ENCODE measurements at places on chromosomes 7 and 10.

GRCh38 chr10:58362027-58362789 is 23.0 kb upstream of the TFAM start:
- no peak for DNase-seq

- DNase-seq, result no peak
Measured at GRCh38 chr10:129583831-129584230, 116.8 kb downstream of the MGMT start.

- DNase-seq, result no peak
Measured at GRCh38 chr10:31657434-31657872, 271.2 kb downstream of the ARHGAP12 start.

DNA sequence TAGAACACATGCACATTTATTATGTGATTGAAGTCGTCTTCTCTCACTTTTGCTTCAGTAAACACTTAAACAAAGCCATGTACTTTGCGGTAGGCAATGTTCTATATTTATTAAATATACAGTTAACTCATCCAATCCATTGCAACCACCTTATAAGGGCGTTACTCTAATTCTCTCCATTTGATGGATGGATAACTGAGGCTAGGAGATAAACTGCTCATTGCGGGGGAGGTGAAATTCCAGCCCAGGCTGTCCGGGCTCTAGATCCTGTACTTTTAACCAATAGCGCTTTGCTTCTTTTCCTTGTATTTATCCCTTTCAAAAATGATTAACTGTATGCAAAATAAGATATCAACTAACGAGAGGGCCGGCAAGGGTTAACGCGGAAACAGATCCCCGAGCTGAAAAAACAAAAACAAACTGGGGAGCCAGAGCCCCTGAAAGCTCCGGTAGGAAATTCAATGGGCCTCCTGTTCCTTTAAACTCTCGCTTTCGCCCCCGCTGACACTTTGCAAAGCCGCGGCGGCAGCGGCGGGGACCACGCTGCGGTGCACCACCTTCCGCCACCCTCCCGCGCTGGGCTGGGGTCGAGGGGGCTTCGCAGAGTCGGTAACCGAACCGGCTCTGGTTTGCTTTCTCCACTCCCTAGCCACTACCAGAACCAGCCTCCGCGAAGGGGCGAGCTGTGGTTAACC is 1.0 kb upstream of the PLXDC2 start:
- no peak for DNase-seq

DNA sequence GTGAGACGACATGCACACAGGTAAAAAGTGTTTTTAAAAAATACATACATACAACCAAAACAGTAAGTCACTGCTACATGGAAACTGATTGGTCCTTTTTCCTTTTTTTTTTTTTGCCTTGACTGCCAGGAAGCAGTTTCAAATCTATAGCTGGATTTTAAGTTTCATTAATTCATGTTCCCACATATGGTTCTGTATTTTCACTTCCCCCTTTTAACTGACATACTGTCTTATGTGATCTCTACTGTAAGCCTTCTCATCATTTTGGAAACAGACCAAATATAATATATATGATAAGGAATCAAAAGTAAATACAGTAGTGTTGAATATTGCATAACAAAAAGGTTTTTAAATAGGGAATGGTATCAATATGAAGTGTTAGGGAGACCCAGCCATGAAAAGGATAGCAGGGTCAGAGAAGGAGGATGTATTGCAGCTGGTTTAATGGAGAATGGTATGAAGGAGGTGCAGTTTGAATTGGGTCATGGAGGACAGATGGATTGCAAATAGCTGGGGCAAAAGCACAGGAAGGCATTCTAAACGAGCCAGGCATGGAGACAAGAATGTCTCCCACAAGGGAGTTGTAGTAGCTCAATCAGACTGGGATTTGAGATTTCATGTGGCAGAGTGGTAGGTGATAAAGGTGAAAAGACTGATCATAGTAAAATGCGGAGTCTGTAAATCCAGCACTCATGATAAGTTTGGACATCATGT is 5.4 kb downstream of the CAV1 start:
- DNase-seq, result no peak

- no peak for DNase-seq
Measured at GRCh38 chr7:76280408-76280807, 22.1 kb upstream of the HSPB1 start.

DNA sequence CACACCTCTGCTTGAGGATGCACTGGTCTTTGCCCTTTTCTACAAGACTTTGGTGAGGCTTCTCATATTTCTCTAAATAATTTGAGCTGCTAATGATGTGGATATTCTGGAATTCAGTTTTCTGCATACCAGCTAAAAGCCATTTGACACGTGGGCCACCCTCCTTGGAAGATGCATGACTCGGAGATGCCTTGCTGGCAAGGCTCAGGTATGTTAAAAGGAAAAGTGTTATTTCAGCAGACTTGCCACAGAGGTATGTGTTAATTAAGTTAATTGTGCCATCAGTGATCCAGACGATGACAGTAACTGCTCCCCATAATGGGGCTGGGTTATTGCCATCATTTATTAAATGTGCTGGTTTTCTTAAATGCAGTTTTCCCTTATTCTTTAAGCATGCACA is 8.8 kb upstream of the GFRA1 start:
- no peak for DNase-seq

GRCh38 chr7:23254051-23254681 is 7.6 kb downstream of the GPNMB start:
- no peak for DNase-seq

- DNase-seq, result no peak
Measured at GRCh38 chr7:142997456-142997989, 29.4 kb downstream of the OR9A2 start.

DNA sequence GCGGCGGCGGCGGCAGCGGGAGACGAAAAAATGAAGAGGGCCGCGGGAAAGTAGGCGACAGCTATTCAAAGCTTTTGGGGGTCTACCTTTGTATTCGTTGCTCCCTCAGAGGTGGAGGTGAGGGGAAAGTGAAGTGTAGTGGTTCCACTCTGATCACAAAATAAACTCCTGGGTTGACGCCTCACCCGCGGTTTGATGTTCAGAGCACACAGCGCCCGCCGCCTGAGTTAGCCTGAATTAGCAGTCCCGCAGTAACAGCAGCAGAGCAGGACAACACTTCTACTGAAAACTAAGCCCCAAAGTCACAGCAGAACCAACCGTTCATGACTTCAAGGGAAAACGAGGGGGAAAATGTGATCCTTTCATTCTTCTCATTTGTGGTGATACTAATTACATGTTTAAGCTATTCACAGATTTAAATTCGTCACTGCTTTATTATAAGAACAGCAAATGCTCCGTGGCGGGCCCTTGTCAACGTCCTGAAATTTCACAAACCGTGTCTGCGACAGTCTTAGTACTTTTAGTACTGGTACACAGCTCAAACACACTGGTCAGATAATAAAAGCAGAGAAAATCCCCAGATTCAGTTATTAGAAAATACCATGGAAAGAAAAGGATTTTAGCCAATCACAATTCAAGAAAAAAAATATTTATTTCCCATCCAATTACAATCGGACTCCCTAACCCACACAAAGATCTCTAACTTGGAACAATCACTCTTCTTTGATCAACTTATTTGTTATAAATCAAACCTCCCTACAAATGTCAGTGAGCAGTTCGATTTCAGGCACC is 563 bp upstream of the JMJD1C start:
- no peak for DNase-seq

DNA sequence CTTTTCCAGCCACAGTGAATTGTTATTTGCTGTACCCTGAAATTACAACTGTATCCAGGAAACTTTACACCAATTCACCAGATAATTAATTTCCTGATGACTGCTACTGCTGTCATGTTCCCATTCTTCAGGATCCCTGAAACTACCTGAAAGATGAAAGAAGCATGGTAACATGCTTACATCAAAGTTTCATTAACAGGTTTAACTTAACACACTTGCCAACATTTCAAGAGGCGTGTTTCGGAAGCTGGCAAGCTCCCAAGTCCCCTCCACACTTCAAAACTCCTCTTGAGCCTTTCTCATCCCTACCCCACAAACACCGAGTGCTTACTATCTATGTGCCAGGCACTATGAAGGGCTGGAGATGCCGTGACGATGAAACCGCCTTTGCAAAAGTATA is 88.6 kb downstream of the MPP7 start:
- no peak for DNase-seq

GRCh38 chr10:12444981-12445700 is 95.8 kb downstream of the CAMK1D start:
- no peak for DNase-seq

All from pancreas (tissue), 10 donors.